ENCODE measurements at places on chromosomes 1 and 21. TPM values are rescaled to one million over a fixed set of nuclear protein-coding genes. Genes with fewer than 3 reads are reported as not detected.

DNA sequence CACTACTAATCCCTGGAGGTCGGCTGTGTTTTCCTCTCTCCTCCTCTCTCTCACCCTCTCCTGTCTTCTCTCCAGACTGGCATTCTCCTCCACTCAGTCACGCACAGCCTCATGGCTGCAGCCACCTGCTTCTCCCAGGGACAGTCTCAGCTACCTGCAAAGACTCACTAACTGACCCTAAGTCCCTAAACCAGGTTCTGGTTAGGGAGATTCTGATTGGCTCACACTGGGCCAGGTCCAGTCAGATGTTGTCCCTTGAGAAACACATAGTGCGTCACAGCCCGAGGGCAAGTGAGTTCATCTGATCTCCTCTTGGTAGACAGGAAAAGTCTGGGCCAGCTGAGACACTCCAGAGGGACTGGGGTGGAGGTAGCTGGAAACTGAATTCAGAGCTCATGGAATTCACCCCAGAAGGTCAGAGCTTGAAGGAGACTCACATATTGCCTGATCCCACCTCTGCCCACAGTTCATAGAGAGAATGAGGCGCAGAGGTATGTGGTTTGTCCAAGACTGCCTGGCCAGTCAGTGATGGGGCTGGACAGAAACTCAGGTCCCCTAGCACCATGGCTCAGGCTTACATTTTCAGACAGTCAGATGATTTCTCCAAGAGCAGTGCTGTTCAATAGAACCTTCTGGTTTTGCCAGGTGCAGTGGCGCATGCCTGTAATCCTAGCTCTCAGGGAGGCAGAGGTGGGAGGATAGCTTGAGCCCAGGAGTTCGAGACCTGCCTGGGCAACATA lies 40.4 kb upstream of the RPL11 start:
- peak; percentile 79 for DNase-seq

DNA sequence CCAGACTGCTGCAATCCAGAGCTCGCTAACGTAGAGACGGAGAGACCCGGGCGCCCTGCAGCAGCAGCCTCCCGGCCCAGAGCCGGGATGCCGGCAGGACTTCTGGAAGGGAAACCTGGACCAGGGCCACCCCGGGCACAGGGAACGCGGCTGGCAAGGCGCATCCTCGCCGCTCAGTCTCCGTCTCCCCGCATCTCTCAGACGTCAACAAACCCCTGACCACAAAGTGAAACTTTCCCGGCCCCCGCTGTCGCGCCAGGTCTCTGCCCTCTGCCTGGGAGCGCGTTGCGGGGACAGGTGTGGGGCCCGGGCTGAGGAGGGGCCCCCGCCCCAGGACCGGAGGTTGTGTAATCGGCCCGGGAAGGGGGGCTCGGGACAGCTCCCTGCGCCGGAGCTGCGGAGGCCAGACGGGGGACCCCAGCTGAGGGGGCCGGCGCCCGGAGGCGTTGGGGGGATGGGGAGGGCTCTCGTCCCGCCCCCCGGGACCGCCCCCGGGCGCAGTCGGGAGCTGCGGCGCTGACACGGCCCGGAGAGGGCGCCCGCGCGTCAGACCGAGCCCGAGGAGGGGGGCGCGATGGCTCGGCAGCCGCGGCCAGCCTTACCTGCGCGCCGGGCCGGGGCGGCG lies 116.6 kb upstream of the HIVEP3 start:
- DNase-seq = peak; percentile 69

GRCh38 chr1:65491472-65491871 lies 71.0 kb downstream of the LEPR start:
- no peak for DNase-seq

APH1A gene
- 53.6 TPM for total RNA-seq

DNA sequence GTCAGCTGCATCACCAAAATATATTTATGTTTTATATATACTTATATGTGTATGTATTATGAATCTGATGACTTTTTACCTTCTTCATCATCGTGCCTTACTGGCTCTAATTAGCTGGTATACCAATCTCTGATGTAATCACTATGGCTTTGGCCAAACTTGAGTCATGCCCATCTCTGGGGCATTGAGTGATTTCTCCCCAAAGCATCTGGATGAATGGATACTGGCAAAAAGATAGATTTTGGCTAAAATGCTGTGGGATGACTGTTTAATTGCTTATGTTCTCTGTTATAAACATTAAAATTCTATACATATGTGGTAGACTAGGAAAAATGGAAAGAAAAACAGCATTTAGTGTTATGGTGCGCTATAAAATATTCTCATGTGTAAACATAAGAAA lies 19.6 kb downstream of the CDKN2C start:
- no peak for DNase-seq

SPRR2F gene
- total RNA-seq = not detected

NOS1AP gene
- 4.6 TPM for total RNA-seq

DNA sequence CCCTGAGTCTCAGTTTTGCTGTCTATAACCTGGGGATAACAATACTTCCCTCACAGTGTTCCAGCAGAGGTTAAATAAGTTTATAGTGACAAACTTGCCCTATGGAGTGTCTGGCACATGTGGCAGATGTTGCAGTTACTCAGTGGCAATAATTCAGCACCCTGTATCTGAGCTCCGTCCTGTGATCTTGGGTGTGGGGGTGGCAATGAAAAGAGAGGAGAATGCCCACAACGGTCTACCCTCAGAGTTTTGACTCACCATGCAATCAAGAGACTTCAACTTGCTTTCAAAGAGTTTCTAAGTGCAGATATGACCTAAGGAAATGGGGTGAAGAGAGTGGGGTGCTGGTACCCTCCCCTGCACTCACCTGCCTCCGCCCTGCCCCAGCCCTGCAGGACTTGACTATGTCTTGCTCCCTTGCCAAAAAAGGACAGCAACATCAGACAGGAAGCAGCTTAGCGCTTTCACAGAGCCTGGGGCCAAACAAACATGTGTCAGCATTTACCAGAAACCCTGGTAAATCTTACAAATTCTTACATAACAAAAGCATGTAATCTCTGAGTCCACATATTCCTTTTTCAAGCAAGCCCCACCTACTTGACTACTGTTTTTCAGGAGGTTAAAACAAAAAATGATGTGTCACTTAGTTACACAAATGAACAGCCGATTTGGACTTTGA lies 185.1 kb upstream of the CAMK1G start:
- DNase-seq = peak; percentile 43

DNA sequence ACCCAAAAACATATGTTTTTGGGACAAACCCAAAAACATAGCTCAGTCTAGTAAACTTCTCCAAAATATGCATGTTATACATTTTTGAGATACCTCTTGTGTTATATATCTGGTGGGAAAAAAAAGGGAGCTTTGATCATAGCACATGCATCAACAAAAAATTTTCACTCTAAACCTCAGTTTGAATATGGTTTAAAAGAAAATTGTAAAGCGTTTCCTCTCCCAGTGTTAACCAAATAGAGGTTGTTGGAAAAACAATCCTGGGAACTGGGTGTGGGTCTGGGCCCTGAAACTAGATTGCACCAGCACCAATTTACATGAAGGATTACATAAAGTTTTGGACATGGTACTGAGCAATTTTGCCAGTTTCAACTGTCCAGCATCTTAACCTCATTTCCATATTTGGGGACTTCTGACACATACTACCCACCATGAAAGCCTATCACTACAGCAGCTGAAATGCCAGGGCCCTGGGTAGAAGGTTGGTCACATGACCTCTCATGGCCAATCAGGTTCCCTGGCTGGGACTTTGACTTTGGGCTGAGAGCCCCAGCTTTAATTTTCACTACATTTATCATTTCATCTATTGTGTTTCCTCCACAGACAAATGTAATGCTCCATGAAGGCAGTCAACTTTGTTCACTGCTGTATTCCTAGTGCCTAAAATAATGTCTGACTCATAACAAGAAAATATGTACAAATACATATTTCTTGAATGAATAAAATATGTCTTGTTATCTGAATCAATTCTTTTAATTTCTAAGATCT lies 150.7 kb downstream of the SETD4 start:
- DNase-seq = no peak

DNA sequence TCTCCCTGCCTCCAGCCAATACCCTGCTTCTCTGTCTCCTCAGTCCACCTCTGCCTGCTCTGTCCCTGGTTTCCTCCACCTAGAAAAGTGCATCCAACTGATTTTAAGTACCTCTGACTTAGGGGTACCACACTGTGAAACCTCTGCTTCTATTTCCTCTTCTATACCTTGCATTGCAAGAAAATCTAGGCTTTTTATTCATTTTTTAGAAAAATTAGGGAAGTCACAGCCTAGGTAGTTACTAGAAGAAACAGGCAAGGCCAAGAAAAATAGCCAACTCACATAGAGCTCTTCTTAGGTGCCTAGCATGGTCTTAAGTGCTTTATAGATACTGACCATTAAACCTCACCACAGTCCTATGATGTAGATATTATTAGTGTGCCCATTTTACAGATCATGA lies 39.1 kb downstream of the HIVEP3 start:
- no peak for DNase-seq

DNA sequence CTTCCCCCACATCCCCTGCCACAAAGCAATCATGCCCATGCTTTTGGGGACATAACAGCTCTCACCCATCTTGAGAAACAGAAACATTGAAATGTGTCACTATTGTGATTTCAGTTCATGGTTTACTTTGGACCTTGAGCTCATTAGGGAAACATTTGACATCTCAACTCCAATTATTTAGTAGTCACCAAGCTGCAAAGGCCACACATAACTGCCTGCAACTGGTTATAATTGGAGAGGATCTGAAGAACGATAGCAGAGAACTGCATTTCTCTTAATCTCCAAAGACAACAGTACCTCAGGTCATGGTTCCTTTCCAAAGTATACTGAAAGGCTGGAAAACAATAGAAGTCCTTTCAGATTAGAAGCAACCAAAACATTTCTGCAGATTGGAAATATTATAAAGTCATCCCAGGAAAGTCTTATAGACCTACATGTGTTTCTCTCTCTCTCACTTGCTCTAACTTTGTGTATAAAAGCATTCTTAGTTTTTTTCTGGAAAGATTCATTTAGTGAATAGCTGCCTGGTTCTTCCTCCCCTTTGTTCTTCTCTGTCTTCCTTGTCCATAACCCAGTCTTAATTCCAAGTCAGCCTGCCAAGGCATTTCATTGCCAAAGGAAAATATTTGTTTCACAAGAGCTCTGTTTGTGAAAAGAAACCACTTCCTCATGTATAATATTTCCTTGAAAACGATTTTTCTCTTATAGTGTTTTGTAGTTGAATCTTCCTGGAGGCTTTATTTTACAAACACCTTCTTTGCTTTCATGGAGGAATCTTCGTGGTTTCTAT lies 426.8 kb downstream of the ADGRL2 start:
- no peak for DNase-seq

DNA sequence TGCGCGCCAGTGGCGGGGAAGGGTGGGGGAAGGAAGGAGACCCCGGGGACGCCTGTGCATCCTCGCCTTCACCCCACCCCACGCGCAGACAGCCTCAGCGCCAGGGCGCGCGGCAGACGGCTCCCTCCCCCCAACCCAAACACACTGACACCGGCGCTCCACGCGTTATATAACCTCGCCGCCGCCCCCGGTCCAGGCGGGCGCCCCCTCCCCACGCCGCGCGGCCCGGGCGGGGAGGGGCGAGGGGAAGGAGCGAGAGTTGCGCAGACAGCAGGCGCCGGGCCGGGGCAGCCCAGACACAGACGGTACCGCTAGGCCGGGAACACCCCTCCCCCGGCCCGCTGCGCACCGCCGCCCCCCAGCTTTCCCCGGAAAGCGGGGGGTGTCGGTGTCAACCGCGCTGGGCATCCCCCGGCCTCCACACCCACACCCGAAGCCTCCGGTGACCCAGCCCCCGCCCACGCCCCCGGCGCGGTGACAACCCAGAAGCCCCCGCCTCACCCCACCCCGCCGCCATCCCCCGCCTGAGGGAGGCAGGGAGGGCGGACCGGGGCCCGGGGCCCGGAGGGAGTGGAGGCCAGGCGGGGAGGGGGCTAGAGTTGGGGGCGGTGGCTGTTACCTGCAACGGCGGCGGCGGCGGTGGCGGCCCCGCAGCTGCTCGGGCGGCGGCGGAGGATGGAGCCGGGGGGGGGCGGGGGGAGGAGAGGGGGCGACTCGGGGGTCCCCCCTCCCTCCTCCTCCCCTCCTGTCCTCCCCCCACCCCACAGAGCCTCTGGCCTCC lies 432 bp downstream of the AKT3 start:
- peak; percentile 58 for DNase-seq

DNA sequence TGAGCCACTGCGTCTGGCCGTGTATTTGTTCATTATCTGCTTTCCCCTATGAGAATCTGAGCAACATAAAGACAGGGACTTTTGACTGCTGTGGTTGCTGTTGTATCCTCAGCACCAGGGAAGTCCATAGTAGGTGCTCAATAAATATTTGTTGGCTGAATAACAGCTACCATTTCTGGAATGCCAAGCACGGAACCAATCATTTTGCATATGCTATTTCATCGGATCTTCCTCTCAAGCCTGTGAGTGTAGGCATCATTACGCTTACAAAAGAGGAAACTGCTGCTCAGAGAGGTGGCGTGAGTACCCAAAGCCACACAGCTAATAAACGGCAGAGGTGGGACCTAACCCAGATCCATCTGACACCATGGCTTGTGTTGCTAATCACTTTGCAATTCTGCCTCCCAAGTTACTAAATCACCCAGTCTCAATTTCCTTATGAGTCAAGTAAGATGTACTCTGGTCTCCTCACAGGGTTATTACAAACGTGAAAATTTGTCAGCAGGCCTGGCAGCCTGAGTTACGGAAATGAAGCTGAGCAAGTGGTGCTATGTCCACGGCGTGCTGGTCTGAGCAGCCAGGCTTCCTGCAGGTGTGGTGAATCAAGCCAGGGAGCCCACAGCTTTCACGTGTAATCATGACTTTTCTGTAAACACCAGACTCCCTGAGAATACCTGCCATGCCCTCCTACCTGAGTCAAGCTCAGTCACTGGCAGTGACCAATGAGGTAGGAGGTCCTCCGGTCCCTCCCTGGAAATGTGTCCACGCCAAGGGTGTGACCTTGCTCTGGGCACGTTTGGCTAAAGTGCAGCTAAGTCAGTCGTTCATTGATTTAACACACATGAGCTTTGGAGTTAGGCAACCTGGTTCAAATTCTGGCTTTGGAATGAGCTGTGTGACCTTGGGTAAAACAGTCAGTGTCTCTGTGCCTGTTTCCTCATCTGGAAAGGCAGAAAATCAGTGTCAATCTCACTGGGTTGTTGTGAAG lies 4.8 kb upstream of the RHCE start:
- DNase-seq = no peak

GRCh38 chr1:150149271-150150132 lies at the start of gene PLEKHO1:
Gene PLEKHO1 (plus strand): TSS chr1:150149916. CDS start chr1:150150258, 342 bp downstream.
- DNase-seq = peak; percentile 91

GRCh38 chr1:25797939-25798338 lies 2.1 kb upstream of the SELENON start:
- DNase-seq = peak; percentile 59

DNA sequence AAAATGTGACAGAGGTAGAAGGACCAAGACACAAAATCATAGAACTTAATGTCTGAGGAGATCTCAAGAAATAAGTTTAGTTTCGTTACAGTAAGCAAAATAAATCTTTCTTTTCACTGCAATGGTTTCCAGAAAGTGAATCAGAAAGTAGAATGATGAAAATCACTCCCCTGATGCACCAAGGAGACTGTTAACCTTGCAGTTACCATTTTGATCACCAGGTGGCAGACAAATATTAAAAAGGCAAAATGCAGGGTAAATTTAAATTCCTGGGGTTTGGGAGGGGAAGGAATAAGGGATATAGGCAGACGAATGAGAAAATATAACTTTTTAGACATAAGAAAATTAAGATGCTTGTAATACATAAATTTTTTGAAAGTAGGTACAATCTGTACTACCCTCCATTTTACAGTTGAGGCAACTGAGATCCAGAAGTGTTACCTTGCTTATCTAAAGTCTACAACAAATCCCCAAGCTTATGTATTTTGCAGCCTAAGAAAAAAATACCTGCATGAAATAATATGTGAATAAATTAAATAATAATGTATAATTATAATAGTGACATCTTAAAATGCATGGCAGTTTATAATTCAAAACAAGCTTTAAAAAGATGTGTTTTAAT lies 253.2 kb downstream of the CRB1 start:
- DNase-seq = no peak

GRCh38 chr1:154423304-154423987 lies 18.3 kb downstream of the IL6R start:
- no peak for DNase-seq

Measured in Right ventricle myocardium superior (tissue), 1 donor.